Activated B cell treated with CpG ODN at 0.5 μM for 24 hours (primary cell): ENCODE measurements at places on chromosomes 7 and 10. TPM values are rescaled to one million over a fixed set of nuclear protein-coding genes. Genes with fewer than 3 reads are reported as not detected.

Gene KIAA1217
- 0.32 and 0.71 TPM in 2 replicates for total RNA-seq

DNA sequence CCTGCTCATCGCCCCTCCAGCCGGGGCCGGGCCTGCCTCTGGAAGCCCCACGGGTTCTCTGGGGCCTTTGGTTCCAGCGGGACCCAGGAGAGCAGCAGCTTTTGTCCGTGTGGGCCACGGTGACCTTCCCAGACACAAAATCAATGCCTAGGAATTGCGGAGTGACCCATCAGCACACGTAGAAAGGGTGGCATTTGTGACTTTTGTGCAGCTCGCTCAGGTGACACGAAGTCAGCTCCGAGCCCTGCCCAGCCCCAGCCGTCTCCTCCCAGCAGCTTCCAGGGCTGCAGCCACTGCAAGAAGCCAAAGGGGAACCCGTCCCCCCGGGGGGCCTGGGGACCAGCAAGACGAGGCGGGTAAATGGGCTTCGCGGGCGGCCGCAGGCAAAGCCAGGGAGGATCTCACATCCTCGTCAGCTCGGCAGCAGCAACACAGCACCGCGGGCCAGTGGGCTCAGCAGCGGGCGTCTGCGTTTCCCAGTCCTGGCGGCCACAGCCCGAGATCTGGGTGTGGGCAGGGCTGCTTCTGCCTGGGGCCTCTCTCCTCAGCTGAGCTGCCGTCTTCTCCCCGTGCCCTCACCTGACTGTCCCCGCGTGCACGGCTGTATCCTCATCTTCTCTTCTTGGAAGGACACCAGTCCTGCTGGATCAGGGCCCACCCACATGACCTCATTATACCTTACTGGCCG is 88.5 kb downstream of the PAXIP1 start:
- no peak overlapping the region for H3K27ac ChIP-seq
- no peak for DNase-seq
- no peak overlapping the region for H3K4me3 ChIP-seq

Gene IGF2BP3
- 7.4 and 10.3 TPM in 2 replicates for total RNA-seq

Gene TBRG4
- 109 and 128 TPM in 2 replicates for total RNA-seq

Gene ANKRD2
- not detected in 2 replicates for total RNA-seq

Gene VSTM2A
- not detected in 2 replicates for total RNA-seq

Gene LRRTM3
- total RNA-seq: not detected in 2 replicates

Gene PSTK
- total RNA-seq: 3.9 and 5.3 TPM in 2 replicates

Gene IFIT1B
- not detected in 2 replicates for total RNA-seq

DNA sequence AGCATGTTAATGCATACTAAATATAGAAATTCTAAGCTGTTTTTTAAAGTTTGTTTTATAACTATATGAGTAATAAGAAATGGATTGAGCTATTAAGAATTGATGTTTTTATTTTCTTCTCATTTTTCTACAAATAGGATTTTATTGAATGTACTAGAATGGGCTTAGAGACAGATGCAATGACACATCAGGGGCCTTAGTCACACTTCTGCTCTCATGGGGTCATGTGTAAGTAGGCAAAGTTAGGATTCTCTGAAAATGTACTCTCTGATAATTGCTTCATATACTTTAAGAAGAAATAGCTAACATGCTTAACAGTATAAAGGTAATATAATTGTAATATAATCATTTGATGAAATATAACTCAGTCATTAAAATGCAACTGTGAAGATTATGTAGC is 154.6 kb downstream of the ZNF438 start:
- H3K36me3 ChIP-seq: peaks cover 2% of the 10 kb centered on the region
- no peaks in the 10 kb centered on the region for H3K27me3 ChIP-seq
- H3K27ac ChIP-seq: no peak overlapping the region
- DNase-seq: no peak
- no peaks in the 10 kb centered on the region for H3K4me1 ChIP-seq

DNA sequence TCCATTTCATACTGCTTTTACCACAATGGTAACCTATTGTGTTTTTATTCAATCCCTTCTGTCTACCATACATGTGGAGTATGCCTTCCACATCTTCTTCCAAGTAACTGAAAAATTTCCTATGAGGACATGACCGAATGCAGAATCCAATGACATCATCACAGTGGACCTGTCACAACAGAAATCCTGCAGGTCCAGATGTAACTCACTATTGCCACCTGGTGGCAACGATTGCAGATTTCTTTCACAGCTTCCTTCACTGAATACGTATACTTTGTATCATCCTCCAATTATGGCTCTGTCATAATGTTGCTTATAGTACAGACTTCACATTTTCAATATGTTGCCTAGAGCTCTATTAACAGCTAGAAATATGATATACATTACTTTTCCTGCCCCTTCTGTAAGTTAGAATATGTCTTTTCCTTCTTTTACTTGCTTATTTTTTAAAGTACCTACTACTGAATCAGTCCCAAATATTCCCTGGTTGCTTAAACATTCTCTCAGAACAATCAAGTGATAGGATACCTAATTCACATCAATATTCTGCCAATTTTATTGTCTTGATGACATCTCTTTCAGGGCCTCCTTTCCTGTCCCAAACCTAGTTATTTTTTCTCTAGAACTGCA is 45.4 kb downstream of the SLC13A1 start:
- no peaks in the 10 kb centered on the region for H3K36me3 ChIP-seq
- no peak overlapping the region for H3K4me3 ChIP-seq
- DNase-seq: no peak
- no peaks in the 10 kb centered on the region for H3K27me3 ChIP-seq
- H3K27ac ChIP-seq: no peak overlapping the region

GRCh38 chr7:75536491-75536890 is 44.4 kb downstream of the SPDYE5 start:
- H3K4me3 ChIP-seq: no peak overlapping the region
- H3K36me3 ChIP-seq: peaks cover 10% of the 10 kb centered on the region
- peaks cover 8% of the 10 kb centered on the region for H3K4me1 ChIP-seq
- H3K27me3 ChIP-seq: no peaks in the 10 kb centered on the region

DNA sequence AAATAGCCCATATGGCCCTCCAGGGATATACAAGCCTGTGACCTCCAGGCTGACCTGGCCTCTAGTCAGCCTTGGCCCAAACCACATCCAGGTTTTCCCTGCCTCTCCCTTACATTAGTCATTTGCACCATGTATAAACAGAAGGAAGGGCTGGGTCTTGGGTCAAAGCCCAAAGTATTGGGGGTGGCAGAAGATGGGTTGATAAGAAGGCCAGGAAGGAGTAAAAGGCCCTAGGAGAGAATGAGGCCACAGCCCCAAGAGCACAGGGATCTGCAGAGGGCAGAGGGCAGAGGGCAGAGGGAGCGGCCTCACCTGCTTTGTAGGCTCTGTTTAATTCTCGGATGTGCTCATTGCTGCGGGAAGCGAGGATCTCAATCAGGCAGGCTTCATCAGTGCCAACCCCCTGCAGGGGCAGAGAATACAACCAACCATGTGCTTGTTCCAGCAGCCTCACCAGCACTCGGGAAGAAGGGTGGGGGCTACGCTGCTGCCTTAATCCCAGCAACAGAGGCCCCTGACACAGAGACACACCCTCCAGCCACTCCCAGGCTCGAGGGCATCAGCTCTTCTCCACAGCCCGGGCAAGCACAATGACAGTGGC is 31.3 kb downstream of the PLAC9 start:
- no peak overlapping the region for H3K27ac ChIP-seq
- no peak overlapping the region for H3K4me3 ChIP-seq
- peaks cover 9% of the 10 kb centered on the region for H3K4me1 ChIP-seq
- DNase-seq: no peak

Gene RAMP3
- total RNA-seq: not detected in 2 replicates

Gene CTTNBP2
- 0.18 and 0.49 TPM in 2 replicates for total RNA-seq

- peak overlapping the region; percentile 56 for H3K4me3 ChIP-seq
- no peak overlapping the region for H3K27ac ChIP-seq
- DNase-seq: peak; percentile 47
- H3K4me1 ChIP-seq: peaks cover 9% of the 10 kb centered on the region
Observed at GRCh38 chr10:97407211-97407951, 6.2 kb upstream of the RRP12 start.

Gene KIF11
- 2.2 and 2.5 TPM in 2 replicates for total RNA-seq

Gene ZNF248
- 9.2 and 12.1 TPM in 2 replicates for total RNA-seq

- peaks cover 12% of the 10 kb centered on the region for H3K4me1 ChIP-seq
- no peak overlapping the region for H3K4me3 ChIP-seq
- peaks cover 7% of the 10 kb centered on the region for H3K27me3 ChIP-seq
- no peaks in the 10 kb centered on the region for H3K36me3 ChIP-seq
Observed at GRCh38 chr7:130473289-130473688, 18.6 kb upstream of the MEST start.

- H3K4me3 ChIP-seq: no peak overlapping the region
- no peaks in the 10 kb centered on the region for H3K4me1 ChIP-seq
- no peak for DNase-seq
- no peak overlapping the region for H3K27ac ChIP-seq
- H3K36me3 ChIP-seq: no peaks in the 10 kb centered on the region
- no peaks in the 10 kb centered on the region for H3K27me3 ChIP-seq
Observed at GRCh38 chr7:114416129-114416990, 1.7 kb downstream of the FOXP2 start.

Gene LGI1
- total RNA-seq: not detected in 2 replicates

GRCh38 chr10:72126184-72126871 is 38.0 kb upstream of the SPOCK2 start:
- DNase-seq: no peak
- H3K27me3 ChIP-seq: no peaks in the 10 kb centered on the region
- H3K27ac ChIP-seq: peak overlapping the region; percentile 42
- H3K4me1 ChIP-seq: peaks cover 2% of the 10 kb centered on the region

GRCh38 chr7:158127241-158127640 is 460.4 kb downstream of the PTPRN2 start:
- no peak overlapping the region for H3K27ac ChIP-seq
- no peak for DNase-seq
- H3K4me3 ChIP-seq: no peak overlapping the region
- no peaks in the 10 kb centered on the region for H3K36me3 ChIP-seq
- H3K27me3 ChIP-seq: no peaks in the 10 kb centered on the region

DNA sequence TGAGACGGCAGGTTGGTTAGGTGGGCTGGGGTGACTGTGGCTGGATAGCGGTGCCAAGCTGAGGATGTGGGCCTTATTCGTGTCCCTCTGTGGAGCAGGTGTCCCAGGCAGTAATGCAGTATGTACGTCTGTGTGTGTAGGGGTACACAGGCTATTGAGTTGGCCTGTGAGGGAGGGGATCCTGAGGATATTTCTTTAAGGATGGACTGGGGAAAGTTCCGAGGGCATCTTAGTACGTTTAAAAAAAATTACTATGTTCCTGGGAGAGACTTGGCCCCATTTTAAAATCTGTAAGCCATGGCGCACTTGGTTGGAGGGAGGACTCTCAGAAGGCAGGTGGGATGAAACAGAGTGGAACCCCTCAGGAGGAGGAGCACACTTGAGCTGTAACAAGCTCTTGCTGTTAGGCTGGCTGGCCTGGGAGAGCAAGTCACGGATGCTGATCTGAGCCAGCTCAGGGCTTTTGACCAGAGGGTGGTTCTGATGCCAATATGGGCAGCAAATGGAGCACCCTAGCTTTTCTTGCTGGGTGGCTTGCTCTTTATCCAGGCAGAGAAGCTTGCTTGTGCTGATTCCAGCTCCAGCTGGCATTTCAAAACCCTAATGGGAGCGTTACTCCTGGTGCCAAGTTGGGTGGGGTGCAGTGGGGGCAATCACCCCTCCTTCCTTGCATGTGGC is 765 bp downstream of the WBP1L start:
- H3K27me3 ChIP-seq: no peaks in the 10 kb centered on the region
- H3K27ac ChIP-seq: peak overlapping the region; percentile 87
- no peak for DNase-seq
- H3K36me3 ChIP-seq: peaks cover 16% of the 10 kb centered on the region
- peaks cover 46% of the 10 kb centered on the region for H3K4me1 ChIP-seq

DNA sequence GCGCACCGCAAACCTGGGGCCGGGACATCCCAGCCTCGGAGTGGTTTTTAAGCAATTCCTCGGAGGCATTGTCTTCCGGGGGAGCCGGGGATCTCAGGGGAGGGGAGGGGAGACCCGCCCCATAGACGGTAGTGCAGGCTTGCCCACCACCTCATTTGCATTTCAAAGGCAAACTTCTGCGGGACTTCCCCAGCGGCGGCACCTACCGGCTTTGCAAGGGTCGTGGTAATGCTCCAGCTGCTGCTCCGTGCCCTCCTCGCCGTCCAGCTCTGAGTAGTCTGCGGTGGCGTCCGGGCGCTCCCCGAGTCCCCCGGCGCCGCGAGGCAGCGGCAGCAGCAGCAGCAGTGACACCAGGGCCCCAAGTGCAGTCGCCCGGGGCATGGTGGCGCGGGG is 425 bp downstream of the TLL2 start:
- DNase-seq: no peak
- H3K36me3 ChIP-seq: no peaks in the 10 kb centered on the region
- H3K27me3 ChIP-seq: peaks cover 11% of the 10 kb centered on the region
- H3K4me3 ChIP-seq: peak overlapping the region; percentile 83

DNA sequence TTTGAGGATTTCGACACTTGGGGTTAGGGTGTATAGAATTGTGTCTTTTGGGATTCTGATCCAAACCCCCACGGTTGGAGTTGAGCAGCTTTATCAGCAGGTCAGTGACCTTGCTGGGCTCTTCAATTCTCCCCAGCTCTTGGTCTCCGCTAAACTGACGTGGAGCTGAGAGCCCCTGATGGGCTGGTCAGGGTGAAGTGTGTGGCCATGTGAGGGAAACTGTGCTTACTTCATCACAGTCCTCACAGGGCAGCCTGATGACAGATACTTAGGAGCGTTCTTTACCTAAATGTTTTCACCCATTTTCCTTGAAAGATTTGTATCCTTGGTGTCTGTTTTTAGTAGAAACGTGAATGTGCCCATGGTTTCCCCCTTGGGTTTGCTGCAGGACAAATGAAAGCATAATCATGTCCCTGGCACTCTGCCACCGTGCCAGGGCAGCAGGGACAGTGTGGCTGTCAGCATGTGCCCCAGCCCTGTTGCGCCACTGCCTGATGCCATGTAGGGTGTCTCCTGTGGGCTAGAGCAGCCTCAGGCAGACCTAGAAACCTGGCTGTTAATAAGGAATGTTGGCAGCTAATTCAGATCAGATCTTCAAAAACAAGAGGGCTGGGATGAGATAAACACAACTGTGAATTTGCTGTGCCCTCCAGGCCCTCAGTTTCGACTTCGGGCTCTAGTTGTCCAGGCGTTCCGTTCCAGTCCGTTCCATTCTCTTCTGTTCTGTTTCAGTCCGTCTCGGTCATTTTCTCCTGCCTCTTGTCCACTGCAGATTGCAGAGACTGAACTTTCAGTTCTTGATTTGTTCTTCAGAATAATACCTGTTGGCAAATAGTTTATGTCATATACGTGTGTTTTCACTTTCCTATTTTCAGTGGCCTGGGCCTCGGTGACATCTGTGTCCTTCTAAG is 96.8 kb downstream of the TRRAP start:
- no peak overlapping the region for H3K27ac ChIP-seq
- no peaks in the 10 kb centered on the region for H3K27me3 ChIP-seq
- no peak for DNase-seq
- H3K4me3 ChIP-seq: no peak overlapping the region
- peaks cover 96% of the 10 kb centered on the region for H3K36me3 ChIP-seq

DNA sequence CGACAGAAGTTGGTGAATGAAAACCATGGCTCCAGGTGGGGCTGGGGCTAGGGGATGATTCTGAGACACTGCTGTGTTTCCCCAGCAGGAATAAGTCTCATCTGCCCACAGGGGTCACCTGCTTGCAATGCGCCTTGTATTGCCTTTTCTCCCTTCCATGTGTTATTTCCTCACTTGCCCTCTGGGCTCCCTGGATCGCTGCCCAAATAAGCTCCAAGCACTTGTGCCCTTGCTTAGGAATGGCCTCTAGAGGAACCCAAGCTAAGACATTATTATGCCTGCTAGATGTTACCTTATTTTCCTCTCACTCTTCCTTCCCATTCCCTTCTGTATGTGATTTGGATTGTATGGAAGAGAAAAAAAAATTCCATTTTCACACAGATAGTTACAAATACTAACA is 24.8 kb upstream of the PLPP4 start:
- peaks cover 16% of the 10 kb centered on the region for H3K27me3 ChIP-seq
- no peak overlapping the region for H3K4me3 ChIP-seq
- no peak for DNase-seq
- H3K27ac ChIP-seq: no peak overlapping the region
- H3K4me1 ChIP-seq: no peaks in the 10 kb centered on the region

Gene AKR1C8
- not detected in 2 replicates for total RNA-seq
